ENCODE measurements at places on chromosomes 5 and 9.
A peak's percentile ranks its signal among the peaks of the same experiment; 100 is the strongest.

- DNase-seq: peak; percentile 73
These were observed 98.9 kb downstream of the EFNA5 start for GRCh38 chr5:107571621-107572536.

DNA sequence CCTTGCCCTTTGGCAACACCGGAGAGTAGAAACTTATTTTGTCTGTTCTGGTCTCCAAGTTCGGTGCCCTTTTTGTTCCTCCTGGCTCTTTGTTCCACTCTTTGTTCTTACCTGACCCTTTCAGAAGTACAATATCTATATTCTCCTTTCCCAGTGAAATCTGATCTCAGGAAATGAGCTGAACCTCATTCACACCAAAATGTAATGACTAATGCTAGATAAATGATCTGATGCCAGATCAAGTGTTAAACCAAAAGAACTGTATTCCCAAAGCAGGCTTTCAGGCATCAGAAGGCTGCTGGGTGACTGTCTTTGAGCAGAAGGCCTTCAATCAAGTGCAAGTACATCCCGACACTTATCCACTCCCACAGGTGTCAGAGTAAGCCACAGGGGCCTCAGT lies 156.4 kb downstream of the SPOCK1 start:
- no peak for DNase-seq

GRCh38 chr5:1409381-1410110 lies 35.7 kb downstream of the SLC6A3 start:
- no peak for DNase-seq

DNA sequence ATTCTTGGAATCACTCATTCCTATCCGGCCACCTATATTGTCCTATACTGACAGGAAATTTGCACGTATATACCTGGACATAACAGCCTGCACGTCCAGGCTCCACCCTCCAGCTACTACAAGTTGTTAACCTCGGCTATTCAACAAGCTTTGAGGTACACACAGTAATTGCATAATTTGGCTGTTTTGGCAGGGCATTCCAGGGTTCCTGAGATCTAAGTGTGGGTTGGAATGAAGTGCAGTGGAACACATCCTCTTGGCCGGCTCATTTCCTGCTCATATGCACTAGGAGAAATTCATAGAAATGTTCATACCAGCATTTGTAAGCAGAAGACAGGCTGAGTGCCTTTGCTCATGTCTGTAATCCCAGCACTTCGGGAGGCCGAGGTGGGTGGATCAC lies 222.3 kb downstream of the FBXL7 start:
- DNase-seq: no peak

DNA sequence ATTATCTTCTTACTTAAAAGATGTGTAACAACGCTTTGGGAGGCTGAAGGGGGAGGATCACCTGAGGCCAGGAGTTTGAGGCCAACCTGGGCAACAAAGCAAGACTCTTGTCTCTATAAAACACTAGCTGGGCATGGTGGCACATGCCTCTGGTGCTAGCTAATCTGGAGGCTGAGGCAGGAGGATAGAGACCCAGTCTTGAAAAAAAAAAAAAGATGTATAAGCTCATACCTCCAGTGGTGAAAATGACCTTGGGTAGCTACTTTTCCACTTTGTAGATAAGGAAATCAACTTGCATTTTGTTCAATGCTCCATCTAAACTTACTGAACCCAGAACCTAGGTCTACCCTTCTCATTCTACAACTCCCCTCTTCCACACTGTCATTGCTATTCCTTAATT lies 16.6 kb downstream of the ARRDC3 start:
- no peak for DNase-seq

DNA sequence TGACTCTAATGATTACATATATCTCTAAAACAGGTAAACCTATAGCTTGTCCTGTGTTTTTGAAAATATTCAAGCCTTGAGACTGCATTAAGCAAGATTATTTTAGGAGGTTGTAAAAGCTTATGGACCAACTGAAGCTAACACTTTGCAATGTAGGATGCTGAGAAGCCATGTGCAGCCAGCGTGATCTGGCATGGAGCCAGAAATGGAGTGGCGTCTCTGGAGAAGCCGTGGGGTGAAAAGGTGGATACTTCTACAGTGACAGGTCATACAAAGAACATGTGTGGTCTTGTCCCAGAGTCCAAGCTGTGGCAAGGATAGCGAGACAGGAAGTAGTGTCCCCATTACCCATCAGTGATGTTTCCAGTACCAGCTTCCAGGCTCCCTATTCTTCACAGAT lies 100.8 kb upstream of the CD180 start:
- DNase-seq: no peak

GRCh38 chr5:154367101-154367500 lies 78.7 kb upstream of the SAP30L start:
- DNase-seq: no peak

- no peak for DNase-seq
These were observed 2.8 kb downstream of the DCAF12 start for GRCh38 chr9:34123682-34124081.

DNA sequence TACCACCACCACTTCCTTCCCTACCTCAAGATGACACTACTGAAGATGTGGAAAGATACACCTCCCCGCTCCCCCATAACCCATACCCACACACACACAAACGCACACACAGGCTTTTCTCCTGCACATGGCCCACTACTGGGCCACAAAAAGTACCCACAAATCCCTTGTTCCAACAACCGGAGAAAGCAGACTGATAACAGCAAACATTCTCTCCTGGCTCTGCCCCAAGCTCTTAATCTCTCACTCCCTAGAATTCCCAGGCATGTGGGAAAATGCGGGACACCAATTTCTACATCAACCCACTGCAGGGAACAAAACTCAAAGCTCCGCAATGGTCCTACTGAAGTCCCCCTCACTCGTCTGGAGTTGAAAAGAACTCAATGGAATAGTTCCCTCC lies 611.0 kb upstream of the KLF4 start:
- DNase-seq: no peak

GRCh38 chr9:3682186-3682585 lies 156.4 kb upstream of the RFX3 start:
- DNase-seq: no peak
